Hypothalamus (tissue), 51 donors: ENCODE measurements at places on chromosomes 2 and 18.

GRCh38 chr2:156455361-156455975 is 19.3 kb downstream of the GPD2 start:
- DNase-seq, result no peak

DNA sequence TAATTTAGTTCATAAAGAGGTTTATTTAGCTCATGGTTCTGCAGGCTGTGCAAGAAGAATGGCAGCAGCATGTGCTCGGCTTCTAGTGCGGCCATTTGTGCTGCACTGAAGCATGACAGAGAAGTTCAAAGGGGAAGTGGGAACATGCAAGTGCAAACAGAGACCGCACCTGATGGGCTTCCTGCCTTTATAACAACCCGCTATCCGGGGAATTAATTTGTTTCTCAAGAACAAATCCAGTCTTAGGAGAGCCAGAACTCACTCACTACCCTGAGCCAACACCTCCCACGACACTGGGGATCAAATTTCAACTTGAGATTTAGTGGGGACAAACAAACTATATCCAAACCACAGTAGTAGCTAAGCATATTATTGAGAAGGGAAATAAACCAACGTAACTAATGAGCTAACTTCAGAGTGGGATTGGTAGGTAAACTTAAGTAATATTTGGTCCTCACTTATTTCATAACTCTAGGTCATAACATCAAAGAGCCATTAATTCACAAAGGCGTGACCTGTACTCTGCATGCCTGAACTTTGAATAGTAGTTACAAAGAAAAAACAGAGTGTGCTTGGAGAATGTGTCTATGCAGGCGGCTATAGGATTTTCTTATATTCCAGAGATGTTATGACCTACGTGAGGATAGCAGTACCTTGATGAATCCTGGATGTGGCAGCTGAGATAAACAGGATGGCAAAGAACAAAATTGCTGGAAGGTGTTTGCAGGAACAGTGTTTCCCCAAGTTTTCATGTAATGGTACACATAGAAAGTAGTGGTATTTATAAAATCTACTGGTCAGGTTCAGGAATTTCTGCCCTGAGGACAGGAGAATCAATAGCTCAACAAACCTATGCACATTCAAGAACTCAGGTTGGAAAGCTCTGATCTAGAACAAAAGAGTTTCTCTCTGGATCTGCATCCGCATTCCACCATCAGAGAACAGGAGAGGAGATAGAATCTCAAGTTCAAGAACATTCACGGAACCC is 845.9 kb upstream of the ID2 start:
- no peak for DNase-seq

DNA sequence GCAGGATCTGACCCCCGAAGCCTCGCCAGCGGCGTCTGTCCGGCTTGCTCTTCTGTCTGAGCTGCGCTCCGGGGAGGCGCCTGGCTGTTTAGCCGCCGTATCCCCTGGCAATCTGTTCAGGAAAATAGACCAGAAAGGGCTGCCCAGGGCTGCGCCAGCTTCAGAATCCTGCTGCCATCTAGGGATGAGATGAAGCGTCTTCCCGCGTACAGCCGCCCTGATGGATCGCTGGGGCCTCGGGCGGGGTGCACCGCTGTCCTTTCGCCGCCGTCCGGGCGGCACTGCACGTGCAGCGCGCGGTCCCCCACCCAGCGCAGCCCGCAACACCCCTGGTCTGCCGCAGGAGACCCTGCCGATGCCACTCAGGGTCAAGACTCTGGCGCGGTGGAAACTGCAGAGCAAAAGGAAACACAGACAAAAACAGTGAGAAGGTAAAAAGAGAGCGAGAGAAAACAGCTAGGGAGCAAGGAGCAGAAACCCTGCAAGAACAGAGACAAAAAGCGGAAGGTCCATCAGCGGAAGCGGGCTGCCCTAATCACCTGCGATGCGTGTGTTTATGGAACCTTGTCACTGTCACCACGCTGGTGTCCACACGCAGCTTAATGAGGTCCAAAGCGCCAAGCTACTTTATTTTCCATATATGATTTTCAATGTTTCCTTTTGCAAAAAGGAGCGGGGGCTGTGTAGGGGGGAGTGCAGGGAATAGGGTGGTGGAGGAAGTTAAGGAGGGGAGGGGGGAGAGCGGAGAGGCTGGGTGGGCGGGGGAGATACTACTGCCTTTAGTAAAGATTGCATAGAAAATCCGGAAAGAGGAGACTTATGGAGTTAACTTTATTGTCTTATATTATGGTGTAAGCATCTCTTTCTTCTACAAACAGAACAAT is 2113.3 kb upstream of the PIK3C3 start:
- peak; percentile 61 for DNase-seq

GRCh38 chr2:82819951-82820350 is 1639.1 kb downstream of the SUCLG1 start:
- DNase-seq, result no peak

- DNase-seq, result no peak
Measured at GRCh38 chr18:54089749-54090459, 134.6 kb downstream of the MBD2 start.

DNA sequence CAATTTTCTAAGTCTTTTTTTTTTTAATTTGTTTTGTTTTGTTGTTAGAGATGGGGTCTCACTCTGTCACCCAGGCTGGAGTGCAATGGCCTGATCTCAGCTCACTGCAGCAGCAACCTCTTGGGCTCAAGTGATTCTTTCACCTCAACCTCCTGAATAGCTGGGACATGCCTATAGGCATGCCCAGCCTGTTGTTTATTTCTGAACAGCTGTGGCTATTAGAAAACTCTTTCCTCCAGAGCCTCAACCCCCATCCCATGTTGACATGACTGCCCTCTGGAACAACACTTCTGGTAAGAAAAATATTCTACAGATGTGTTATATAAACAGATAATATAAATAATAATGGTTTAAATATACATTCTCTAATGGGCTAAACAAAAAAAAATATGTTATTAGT is 44.4 kb upstream of the TWSG1 start:
- DNase-seq, result no peak

DNA sequence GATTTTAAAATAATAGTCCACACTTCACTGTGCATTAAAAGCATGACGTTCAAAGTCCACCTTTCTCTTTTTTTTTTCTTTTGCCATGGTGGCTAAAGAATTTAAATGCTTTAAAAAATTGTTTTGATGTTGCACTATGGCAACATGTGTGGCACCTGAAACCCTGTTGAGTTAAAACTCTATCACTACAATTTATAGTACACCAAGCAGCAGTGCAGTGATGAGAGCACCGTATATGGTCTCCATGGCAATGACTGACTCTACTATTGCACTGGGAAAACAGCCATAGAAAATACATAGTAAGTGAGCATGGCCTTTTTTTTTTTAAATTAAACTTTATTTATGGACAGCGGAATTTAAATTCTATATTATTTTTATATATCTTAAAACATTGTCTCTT is 298.8 kb downstream of the FIGN start:
- no peak for DNase-seq

GRCh38 chr2:22281033-22281432 is 1103.9 kb upstream of the KLHL29 start:
- DNase-seq, result no peak

DNA sequence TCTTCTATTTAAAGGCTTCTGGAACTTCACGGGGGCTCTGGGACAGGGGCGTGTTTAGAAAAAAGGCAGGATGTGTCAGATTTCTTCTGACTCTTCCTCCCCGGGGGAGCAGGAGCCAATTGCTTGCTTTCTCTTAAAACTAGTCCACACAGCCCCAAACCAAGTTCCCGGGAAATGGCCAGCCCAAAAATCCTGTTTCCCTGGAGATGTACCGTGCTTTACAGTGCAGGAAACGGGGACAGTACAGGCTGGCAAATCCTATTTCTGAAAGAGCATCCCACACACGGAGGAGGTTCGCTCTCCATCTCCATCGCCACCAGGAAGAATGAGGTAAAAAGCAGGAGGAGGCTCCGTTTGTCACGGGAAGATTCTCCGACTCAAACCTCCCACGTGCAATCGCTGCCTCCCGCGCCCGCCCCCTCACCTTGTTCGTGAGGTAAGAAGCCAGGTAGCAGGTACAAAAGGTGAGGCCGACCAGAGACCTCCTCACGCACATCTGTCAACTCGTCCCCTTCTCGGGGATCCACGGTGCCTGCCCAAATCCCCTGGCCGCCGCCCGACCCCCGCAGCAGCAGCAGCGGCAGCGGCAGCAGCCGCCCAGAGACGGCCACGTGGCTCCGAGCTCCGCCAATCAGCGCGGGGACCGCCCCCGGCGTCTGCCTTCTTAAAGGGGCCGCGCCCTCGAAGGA is 15.6 kb upstream of the RIOK3 start:
- DNase-seq, result peak; percentile 81

- DNase-seq, result no peak
Measured at GRCh38 chr2:42229949-42230348, 60.8 kb downstream of the EML4 start.
